Cortex of kidney (tissue), 1 donor: ENCODE measurements at places on chromosomes 12 and 14.

GRCh38 chr12:25388183-25388582, 137.5 kb upstream of the KRAS start:
- DNase-seq: no peak

DNA sequence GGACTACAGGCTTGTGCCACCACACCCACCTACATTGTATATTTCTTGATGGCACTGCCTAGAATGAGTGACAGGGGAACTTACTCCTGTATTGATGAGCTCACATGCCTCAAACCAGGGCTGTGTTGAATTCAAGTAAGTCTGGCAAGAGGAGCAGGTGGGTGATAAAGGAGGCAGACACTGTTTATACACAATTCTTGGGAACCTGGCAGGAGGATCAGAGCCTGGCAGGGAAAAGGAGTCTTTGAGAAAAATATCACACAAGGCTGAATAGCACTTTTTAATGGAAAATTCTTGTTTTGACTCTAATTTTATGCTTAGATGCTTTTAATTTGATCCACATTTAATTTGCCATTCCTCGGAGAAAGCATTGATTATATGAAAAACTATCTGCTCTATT, 293.1 kb upstream of the NPAS3 start:
- DNase-seq: no peak

- no peak for DNase-seq
Measured at GRCh38 chr14:33714527-33715226, 236.2 kb downstream of the EGLN3 start.

DNA sequence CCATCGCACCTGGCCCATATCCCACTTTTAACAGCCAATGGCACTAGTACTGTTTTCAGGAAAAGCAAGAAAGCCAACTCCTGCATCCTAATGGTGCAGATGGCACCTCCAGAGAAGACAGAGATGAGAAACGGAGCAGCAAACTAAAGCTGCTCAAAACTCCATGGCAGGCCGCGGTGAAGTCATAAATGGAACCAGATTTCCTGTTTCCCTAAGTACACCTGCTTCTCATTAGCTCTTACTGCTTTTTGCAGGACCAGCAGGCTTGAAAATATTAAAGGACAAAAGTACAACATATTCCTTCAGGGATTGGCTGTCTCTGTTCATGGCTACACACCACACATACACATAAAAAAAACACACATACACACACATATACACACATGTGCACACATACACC, 36.7 kb upstream of the LGALS3 start:
- no peak for DNase-seq

GRCh38 chr14:58665773-58666500, 28.2 kb downstream of the DACT1 start:
- no peak for DNase-seq

DNA sequence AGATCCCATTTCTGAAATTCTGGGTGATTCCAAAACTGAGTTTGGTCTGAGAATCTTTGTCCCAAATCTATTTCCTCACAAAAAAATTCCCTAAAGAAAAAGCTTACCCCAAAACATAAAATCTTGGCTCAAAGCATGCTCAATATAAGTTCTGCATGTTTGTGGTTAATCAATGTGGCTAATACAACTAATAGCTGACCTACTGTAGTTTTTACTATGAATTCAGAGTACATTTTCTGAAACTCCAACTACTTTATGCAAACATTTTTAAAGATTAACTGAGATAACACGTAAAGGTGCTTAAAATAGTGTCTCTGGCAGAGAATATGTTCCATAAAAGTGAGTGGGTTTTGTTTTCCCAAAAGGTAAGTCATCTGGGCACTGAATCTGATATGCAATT, 133.1 kb downstream of the MED13L start:
- DNase-seq: no peak

GRCh38 chr12:34107781-34108404, 85.6 kb downstream of the ALG10 start:
- no peak for DNase-seq

DNA sequence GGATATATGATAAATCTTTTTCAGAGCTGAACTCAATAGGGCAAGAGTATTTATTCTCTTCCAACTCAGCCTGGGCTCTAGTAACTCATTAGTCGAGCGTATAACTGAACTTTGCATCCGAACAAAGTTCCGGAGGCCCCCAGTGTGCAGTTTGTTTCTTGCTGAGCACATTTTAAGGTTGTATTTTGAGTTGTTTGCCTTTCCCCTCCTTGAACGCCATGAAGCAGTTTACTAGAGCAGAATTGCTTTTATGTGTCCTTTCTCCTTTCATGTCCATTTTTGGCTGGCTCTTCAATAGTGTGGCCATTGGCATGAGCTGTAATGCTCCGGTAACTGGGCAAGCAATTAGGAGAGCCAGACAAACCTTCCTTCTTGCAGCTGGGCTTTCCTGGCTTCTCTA, 105.3 kb downstream of the WIF1 start:
- DNase-seq: no peak

GRCh38 chr12:14961466-14962152, at the start of gene ARHGDIB:
Gene ARHGDIB, minus strand, starts transcription at chr12:14961601. Its CDS starts 10,889 bp downstream, at chr12:14950712.
- DNase-seq: no peak

GRCh38 chr12:77940011-77940423, 109.3 kb downstream of the NAV3 start:
- no peak for DNase-seq

DNA sequence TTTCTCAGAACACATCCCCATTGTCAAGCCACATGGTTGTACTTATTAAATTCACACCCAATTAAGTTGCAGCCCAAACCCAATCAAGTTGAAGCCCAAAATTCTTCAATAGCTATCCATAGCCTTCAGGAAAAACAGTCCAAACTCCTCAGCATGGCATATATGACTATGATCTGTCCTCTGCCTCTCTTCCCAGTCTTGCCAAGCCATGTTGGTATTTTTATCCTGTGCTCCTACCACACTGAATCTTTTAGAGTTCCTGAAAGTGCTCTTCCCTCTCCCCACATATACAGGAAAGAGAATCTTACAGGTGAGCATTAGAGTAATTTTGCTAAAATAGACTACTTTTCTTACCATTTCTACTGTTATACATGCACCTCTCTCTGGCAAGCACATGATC, 834.9 kb downstream of the RPS29 start:
- DNase-seq: no peak

DNA sequence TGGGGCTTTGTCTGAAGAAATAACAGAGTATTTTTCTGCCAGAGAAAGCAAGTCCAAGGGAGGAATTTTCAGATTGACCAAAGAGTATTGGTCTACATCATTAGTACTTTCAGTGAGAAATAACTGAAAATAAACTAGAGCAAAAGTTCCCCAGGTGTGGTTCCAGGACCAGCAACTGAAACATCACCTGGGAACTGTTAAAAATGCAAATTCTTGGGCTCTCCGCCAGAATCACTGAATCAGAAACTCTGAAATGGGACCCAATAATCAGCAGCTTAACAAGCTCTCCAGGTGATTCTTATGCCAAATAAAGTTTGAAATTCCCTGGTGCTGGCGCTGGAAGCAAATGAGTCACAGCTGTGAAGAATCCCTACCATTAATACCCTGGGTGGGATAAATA, 52.1 kb downstream of the EIF2S3B start:
- DNase-seq: no peak

DNA sequence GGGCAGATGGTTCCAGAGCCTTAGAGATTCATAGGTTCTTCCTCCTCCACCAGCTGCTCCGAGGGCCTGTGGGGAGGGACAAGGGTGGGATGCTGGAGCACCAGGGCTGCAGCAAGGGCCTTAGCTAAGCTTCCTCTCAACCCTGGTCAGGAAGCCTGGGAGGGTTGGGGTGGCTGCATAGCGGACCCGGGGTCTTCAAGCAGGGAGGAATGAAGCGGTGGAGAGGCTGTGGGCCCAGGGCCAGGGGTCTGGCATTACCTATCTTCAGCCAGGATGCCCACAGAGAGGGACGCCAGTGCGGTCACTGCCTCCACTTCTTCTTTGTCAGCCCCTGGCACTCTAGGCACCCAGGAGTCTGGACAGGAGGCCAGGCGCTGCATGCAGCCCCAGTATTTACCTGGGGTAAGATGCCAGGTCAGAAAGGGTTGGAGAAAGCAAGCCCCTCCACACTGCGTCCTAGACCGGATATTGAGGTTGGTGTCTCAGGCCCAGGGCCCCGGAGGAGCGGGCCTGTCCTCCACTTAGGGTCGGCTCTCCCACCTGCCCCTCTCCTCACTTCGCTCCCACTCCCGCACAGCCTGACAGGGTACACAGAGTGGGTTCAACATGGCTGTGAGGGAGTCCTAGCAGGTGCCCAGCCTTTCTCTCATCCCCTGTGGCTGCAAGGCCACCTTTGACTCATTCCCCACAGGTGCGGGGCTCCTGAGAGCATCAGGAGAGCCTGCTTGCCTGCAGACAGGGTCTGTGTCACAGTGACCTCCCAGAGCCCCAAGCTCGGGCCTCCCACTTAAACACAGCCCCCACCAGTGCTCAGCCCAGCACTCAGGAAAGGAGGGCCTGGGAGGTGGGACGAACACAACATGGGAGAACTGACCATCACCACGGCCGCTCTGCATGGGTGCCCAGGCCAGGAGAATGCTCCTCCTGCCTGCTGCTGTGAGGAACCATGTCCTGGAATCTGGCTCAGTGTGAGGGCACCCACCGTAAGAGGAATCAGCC, 11.1 kb downstream of the SLC48A1 start:
- DNase-seq: no peak

DNA sequence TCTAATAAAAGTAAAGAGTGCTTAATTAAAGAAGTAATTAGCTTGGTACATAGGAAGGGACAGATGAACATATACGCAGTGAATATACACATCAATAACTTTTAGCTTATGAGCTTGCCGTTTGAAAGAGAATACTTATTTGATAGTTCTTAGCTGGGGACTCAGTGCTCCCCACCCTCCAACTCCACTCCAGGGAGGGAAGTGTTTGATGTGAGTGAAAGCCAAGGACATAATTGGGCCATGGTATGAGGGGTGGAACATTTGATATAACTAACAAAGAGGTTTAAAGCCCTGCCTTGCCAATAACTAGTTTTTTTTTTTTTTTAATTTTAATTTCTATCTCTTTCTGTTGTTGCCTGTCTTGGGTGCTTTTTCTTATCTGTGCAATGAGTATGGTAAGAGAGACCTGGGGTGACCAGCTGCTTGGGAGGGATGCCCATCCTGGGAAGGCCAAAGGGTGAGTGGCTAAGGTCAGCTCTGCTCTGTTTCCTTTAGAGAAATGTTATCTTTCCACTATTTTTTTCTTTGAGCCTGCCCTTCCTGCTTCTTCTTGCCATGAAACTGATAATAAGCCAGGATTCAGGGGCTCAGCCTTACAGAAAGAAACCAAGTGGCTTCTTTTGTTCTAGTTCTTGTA, 132.8 kb upstream of the CPSF6 start:
- no peak for DNase-seq

DNA sequence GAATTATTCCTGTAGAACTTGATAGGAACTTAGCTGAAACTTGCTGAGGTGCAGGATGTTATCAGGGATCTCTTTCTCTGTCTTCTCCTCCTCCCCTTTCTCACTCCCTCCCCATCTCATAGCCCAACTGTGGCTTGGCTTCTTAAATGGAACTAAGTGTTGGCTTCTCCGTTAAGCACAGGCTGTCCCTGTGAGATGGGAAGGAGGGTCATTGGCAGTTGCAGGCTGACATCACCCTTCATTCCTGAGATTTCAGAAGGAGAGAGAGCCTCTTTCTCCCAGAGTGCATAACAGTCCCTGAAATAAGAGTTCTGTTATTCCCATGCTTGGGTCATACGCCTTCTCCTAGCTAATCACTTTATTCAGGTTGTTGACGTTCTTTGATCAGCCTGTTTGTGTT, 162.0 kb downstream of the UNC79 start:
- no peak for DNase-seq

DNA sequence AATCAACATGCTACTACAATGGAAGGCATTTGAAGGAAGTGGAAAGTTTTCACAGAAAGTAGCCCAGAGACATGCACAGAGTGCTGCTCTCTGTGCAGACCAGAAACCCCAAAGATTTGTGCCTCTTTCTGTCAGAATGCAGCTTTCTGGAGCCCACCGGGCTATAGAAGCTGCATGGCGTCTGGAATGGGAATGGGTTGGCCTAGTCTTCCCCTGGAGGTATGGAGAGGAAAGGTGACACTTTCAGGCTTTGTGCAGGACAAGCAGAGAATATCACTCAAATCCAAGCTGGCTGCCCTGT, 21.3 kb upstream of the ZFP36L1 start:
- DNase-seq: no peak

DNA sequence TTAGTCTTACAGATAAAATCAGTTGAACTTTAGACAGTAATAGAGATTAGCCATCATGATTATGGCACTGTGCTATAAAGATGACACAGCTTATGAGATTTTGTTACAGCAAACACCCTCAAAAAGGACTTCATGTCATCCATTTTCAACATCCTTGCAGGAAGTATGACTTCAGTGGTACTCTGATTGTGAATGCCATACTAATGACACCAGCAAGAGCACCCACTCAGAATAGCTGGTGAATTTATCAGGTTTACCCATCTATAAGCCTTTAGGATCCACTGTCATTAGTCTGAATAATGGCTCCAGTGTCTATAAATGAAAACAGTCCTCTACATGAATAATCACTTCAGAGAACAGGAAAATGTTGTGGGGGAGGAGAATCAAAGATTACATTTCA, 615.2 kb downstream of the RPS29 start:
- no peak for DNase-seq

DNA sequence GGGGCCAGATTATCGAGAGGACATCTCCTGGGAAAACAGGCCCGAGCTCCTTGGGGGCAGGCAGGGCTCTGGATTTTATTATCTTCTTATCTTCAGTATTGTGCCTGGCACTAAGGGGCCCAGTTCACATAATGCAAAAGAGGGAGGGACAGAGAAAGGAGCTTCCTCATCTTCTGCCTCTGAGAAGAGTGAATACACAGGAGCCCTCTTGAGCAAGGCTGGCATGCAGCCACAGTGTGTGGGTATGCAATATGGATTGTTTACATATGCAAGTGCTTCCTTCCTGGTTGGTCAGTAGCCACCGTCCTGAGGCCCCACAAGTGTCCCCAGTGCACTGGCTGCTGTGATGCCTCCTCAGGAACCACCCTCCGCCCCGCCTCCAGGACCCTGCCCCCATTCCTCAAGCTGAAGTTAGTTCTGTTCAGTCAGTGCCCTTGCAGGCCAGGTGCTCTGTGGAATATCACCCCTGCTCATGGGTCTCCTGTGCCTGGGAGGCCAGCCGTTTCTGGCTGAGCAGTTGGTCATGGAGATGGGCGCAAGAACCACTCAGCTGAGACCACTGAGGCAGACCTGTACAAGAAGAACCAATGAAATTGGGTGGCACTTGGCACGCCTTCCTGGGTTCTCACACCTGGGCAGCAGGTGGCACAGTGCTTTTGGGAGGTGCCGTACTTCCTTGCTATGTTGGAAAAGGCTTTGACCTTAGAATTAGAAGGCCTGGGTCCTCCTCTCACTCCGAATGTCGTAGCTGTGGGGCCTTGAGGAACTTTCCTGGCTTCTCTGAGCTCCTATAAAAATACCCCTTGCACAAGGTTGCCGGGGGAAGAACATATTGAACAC, 35.1 kb upstream of the ACTN1 start:
- no peak for DNase-seq

- no peak for DNase-seq
Measured at GRCh38 chr12:116293687-116294453, 16.4 kb upstream of the MED13L start.

DNA sequence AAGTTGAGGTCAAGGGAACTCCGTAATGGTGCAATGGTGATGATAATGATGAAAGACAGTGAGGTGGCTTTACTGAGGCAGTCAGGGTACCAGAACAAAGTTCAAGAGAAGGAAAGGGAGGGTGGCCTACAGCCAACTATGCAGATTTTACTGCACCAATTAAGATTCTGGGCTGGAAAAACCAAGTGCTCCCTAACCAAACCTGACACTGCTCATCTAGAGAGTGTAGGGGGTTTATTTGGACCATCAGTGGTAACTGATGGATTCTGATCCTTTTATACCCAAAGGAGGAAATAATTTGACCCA, 387 bp downstream of the LRRC9 start:
- DNase-seq: no peak
